ENCODE measurements at places on chromosomes 7 and 10.

- no peak for DNase-seq
These were observed 97.7 kb upstream of the CDK6 start for GRCh38 chr7:92934096-92934495.

DNA sequence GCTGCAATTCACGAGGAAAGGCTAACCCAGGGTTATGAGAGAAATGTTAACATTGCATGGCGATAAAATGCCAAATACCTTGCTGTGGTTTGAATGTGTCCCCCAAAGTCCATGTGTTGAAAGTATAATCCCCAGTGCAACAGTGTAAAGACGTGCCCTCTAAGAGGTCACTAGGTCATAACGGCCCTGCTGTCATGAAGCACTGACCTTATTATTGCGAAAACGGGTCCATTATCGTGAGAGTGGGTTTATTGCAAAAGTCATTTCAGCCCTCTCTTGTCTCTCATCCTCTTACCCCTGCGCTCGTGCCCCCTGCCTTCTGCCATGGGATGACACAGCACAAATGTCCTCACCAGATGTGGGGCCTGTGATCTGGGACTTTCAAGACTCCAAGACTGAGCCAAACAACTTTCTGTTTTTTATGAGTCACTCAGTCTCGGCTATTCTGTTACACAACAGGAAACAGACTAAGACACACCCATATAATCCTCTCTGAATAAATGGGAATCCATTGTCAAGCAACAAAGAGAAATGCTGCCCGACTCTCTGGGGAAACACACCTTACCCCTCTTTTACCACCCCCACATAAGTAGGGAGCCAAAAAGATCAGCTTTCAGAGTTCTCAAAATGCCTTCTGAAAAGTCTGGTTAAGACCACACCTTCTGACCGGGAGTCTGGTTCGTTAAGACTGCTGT is 73.1 kb upstream of the UCN3 start:
- DNase-seq: peak; percentile 93

DNA sequence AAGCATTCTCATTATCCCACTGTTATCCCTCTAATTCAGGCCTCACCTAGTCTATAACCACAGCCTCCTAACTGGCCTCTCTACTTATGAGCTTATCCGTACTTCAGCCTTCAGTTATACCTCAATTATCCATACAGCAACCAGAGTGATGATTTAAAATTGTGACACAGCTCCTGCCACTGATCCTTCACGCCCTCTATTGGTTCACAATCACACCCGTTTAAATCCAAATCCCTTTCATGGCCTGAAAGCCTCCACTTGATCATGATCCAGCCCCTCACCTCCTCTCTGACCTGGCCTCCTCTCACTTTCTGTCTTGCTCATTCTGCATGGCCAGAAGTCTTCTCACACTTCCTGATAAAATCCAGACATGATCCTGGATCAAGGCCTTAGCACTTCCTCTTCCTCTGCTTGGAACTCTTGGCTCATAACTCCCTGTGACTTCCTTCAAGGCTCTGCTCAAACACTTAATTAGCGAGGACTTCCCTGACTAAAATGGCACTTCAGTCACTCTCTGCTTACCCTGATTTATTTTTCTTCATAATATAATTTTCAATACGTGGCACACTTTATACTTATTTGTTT is 19.0 kb upstream of the TMEM26 start:
- peak; percentile 51 for DNase-seq

- peak; percentile 83 for DNase-seq
These were observed 65.0 kb downstream of the STK17A start for GRCh38 chr7:43647673-43648472.

- DNase-seq: no peak
These were observed 183.4 kb downstream of the DNAJB6 start for GRCh38 chr7:157520249-157520648.

- DNase-seq: no peak
These were observed 205.9 kb downstream of the BICC1 start for GRCh38 chr10:58718596-58718995.

DNA sequence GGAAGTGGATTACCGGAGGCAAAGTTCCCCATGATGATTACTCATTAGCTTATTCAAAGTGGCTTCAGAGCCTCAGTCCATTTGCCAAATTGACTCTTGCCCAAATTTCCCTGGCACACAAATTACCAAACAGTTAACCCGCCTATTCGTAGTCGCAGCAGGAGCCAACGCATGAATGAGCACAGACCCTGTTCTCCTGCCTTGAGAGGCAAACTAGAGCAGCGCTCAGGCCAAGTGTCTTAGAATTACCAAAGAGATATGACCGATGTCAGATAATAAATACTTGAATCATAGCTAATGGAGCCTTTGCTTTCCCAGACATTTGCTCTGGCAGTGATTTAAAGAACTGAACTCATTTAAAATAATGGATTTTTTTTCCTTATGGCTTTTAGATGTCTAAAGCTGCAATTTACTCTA is 64.9 kb downstream of the CTTNBP2 start:
- DNase-seq: peak; percentile 51

GRCh38 chr7:159038066-159038465 is 106.6 kb downstream of the VIPR2 start:
- DNase-seq: no peak

DNA sequence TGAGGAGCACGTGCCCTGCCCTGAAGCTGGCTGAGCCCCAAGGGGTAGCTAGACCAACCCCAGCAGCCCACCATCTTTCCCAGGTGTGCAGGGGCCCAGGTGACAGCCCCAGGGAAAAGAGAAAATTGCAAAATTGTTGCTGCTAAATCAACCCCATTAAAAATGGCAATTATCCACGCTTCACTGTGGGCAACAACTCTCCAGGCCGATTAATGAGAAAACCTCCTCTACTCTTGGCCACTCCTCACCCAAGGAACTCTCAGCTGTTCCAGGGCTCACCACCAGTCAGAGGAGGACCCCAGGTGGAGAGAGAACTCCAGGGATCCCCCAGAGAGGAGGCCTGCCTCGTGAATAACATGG is 516.1 kb upstream of the MGMT start:
- DNase-seq: no peak

DNA sequence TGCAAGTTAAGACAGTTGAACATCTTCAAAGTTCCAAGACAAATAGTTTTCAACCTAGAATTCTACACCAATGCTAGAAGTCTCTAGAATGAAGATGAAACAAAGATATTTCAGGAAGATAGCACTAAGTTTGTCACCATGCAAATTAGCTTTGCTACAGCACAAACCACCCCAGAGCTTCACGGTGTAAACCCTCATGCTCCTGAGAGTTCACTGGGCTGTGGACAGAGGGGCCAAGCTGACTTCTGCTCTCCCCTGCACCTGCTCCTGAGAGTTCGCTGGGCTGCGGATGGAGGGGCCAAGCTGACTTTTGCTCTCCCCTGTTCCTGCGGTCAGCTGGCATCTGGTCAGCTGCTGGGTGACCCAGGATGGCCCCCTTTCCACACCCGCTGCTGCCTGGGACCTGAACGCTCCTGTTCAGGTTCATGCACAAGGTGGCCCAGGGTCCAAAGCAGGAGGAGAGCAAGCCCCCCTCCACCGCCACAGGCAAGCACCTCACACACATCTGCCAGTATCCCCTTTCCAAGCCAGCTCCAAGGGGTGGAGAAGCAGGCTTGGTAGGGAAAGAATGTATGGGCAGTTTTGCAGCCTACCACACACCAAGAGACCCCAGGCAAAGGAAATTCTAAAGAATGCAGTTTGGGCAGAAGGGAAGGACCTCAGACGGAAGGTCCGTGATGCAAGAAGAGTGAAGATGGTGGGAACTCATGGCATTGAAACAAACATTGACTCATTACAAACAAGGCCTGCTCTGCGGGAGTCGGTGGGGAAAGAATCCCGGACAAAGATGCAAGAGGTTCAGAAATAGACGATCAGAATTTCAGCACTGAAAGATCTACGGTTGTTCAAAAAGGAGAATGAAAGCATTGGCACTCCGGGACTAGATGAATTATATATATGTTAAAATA is 137.8 kb upstream of the PPP2R2D start:
- no peak for DNase-seq

DNA sequence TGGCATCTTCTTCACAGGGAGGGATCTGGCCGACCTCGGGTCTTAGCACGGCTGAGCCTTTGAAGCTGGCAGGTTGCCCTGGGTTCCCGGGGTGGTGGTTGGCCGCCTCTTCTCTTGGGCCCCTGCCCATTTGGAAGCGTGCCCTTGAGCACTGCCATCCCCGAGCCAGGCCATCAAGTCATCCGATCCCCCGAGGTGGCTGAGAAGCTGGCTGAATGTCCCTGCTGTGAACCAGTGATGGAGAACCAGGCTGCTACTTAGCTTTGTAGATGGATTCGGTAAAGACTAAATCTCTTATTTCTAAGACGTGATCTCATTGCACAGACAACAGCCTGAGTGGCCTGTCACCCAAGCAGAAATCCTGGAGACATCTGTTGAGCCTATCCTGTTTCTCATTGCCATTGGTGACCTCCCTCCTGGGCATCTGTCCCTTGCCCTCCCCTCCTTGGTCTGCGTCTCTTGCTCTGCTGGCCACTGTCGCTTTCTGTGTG is 74.3 kb downstream of the GRK5 start:
- DNase-seq: no peak

DNA sequence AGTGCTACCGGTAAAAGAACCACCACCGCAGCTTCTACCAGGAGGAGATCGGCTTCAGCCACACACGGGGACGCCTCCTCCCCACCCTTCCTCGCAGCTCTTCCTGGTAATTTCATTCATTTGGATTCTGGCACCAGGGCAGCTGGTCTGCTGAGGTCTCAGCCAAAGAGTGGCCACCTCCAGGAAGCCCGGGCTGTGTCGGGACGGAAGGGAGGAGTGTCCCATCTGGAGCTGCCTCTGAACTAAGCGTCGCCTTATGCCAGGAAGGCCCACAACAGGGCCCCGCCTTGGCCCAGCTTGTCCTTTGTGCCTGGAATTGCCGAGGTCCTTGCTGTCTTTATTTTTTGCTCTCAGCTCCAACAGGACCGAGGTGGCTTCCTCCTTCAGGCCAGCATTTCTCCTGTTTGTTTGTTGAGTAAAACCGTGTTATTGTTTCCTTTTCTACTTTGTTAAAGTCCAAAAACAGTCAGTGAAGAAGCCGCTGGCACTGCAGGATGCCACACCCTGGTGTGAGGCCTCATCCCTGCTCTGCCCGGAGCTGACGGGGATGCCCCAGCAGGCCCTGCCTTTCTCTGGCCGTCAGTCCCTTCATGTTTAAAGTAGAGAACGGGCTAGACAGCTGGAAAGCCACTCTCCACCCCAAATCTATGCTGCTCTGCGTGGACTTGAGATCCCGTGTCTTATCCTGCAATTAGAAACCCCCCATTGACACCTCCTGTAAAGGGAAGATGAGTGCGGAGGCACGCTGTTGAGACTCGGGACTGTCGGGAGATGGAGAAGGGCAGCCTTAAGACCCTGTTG is 24.5 kb upstream of the TTYH3 start:
- peak; percentile 75 for DNase-seq

DNA sequence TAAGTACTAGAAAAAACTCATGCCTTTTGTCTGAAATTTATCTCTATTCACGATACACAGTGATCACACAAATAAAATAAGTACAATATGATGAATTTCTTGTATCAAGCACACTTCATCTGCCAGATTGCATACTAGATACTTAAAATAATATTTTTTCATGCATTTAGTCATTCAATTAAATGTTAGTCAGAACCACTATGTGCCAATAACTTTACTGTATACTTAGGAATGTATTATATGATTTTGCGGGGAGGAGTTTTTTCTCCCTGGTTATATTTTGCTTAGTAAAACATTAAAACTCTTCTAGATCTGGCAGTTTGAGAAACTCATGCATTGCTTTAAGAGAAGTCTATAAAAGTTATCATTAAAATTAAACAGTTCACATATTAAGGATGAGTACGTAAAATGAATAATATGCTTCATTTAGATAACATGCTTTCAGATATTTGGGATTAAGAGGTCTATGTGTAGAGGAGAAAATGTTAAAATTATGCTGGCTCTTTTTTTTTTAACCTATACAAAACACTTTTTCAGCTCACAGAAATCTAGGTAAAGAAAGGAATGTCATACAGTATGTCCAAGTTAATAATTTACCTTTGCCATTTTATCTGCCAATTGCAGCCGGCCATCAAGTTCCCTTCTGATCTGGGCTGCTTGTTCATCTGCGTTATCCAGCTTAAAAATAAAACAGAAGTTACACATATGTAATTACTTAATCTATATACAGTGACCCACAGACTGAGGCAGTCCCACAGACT is 70.1 kb downstream of the RNF133 start:
- DNase-seq: no peak

DNA sequence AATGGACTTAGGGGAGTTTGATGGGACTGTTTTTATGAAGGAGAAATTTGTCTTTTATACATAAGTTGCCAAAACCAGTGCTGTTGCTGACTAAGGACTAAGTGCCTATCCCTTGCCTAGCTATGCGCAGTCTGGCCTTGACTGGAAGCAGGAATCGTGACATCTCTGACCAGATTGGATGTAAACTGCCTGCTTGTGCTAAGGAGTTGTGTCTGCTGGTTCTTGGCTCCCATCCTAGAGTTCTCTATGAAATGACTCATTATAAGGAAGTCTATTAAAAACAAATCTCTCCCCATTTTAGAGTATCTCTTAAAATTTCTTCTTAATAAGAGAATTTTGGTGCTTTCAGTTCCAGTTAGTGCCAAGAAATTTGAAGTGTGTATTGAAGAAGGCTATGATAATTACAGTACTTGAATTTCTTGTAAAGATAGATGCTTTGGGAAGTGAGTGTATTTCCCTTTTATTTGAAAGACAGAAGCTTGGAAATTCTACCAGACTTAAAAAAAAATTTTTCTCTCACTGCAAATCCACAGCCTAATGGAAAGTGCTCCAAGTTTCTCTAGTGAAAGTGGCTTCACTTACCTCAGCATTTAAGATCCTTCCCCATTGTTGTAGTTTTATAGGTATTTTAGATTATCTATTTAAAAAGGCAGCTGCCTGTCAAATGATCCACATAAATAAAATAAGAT is 77.6 kb downstream of the BICC1 start:
- peak; percentile 31 for DNase-seq

GRCh38 chr7:142586611-142587010 is 162.7 kb upstream of the PRSS1 start:
- no peak for DNase-seq

- DNase-seq: no peak
These were observed 7.3 kb upstream of the CCDC6 start for GRCh38 chr10:59913547-59914237.

- no peak for DNase-seq
These were observed 13.9 kb downstream of the TRPV5 start for GRCh38 chr7:142919656-142920055.

DNA sequence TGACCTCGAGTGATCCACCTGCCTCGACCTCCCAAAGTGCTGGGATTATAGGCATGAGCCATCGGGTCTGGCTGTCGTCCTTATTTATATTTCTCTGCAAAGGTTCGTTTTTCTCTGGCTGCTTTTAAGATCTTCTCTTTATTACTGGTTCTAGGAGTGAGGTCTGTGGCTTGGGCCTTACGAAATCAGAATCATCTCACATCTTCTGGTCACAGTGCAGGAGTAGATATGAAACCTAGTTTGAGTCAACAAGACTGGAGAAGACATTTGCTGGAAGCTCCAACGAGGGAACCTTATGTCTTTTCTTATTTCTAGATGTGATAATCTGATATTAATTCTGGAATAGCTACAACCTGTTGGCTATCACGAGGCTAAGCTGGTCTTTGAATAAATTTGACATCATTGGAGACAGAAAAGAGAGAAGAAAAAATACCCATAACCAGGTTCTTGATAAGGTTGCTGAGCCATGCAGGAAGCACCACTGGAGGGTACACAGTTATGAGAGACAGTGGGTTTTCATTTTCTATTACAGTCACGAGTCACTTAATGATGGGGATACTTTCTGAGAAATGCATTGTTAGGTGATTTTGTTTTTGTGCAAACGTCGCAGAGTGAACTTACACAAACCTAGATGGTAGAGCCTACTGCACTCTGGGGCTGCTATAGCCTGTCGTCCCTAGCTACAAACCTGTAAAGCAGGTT is 25.6 kb upstream of the IL15RA start:
- no peak for DNase-seq

Measured in suppressor macrophage treated with lipopolysaccharide for 4 hours (primary cell).